ENCODE measurements at places on chromosomes 1 and 21.

GRCh38 chr1:226891846-226892523 is 21.6 kb downstream of the PSEN2 start:
- no peak for DNase-seq

GRCh38 chr1:205443585-205444299 is 12.1 kb downstream of the BLACAT1 start:
- no peak for DNase-seq

DNA sequence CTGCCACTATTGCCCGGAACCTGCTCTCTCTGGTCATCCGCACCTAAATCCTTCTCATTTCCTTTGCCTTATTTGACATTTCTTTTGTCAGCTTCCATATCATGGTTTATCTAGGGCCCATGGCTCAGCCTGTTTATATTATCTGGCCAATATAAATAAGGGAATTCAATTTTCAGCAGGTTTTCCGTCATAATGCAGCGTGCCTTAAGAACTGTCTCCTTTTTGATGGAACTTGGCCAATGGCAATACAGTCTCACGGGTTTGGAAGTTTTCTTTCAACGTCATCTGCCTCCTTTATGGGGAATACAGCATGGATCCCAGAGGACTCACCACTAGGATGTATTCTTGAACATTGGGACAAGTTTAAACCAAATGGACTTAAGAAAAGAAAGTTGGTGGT is 77.8 kb upstream of the KIAA0040 start:
- no peak for DNase-seq

DNA sequence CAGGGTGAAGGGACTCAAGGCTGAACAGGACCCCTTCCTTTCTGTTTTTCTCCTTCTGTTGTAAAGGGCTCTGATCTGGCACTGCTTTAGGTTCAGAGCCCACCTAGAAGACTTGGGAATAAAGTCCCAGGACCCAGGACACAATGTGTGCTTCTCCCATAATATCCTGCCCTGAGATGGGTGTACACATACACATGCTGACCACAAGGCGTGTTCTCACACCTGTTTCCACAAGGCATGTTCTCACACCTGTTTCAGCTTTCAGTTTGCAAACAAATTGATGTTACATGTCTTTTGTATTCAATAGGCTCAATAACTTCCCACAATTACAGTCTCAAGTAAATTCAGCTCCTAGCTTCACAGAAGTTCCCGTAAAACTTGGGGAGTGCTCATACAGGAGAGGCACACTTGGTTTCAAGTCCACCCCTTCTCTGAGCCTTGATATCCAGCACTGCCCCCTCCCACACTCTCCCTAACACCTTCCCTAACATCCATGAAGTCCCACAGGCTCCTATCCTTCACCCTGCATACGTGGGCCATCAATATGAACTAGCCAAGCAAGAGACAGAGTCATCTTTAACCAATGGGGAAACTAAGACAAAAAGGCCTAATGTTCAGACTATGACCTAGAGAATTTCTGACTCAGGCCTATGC is 41.7 kb downstream of the ERI3 start:
- DNase-seq, result no peak

DNA sequence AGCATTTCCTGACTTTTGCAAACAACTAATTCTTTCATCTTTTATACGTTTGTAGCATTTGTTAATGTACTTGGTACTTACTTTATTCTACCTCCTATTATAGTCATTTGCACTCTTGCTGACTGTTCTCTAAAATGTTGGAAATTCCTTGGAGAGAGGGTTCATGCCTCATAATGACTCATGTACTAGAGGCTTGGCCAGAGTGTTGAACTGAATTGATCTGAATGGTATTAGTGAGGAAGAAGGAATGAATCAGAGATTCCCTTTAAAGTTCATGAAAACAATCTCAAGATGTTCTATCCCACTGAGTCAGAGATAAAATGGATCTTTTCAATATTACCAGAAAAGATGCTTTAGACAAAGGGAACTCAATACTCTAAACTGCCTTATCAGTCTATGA is 383.4 kb downstream of the SEC16B start:
- DNase-seq, result no peak

DNA sequence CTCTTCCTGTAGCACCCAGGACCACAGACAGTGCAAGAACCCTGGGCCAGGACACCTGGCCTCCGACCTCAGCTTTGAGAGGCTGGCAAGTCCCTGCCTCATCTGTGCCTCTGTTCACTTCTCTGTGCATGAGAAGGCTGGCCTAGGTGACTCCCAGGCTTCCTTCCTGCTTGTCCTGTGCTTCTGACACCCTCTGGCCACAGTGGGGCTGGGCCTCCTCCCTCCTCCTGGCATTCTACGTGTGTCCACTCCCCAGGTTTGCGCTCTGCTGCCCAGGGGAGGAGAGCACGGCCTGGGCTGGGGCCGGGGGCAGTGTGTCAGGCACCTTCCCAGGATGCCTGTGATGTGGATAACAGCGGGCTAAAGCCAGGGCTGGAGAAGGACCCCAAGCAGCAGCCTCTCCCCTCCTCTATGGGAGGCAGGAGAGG is 30.3 kb upstream of the PKP1 start:
- no peak for DNase-seq

DNA sequence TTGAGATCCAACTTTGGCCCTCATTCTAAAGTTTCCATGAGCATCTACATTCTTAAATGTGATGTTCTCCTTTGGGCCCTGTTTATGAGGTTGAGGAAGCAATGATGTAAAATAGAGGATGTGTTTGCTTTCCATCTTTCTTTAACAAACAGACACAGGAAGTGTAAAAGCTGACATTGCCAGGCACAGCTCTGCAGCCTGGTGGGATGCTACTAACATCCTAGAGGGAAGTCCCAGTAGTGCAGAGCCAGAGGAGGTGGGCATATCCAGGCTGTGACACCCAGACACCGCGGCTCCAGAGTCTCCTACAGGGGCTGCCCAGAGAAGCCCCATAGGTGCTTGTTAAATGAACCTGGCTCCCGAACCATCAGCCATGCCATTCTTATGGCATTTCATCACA is 16.2 kb downstream of the OLFML2B start:
- DNase-seq, result no peak

- no peak for DNase-seq
Measured at GRCh38 chr1:18734461-18735223, 104.0 kb downstream of the PAX7 start.

DNA sequence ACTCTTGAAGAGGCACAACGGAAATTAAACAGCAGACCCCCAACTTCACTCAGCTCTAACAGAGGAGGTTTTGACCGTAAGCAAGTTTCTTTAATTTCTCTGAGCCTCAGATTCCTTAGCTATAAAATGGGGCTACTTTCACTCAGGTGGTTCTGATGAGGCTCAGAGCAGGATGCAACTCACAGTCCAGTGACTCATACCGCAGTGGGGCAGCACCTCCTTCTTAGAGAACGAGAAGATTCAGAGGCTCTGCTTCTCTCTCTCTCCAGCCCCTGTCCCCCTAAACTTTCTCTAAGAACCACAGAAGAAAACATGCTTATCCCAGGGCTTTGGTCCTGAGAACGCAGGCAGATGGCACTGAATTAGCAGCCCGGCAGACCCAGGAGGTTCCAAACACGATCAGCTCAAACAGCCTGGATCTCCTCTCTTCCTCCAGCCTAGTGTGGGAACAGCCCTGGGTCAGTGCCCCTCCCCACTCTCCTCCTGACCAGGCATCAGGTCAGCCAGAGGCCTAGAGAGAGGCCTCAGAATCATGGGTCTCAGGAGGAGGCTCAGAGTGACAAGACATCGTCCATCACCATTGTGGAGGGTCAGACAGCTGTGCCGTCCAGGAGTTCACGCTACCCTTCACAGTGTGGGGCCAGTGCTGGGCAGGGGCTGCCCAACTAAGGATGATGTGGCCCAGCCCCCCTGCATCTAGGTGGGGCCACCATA is 433.0 kb downstream of the PTPRU start:
- no peak for DNase-seq

- DNase-seq, result no peak
Measured at GRCh38 chr21:17488620-17489019, 24.2 kb upstream of the CXADR start.

GRCh38 chr1:195188821-195189220 is 1419.4 kb downstream of the KCNT2 start:
- no peak for DNase-seq

- no peak for DNase-seq
Measured at GRCh38 chr1:198643808-198644207, 5.0 kb downstream of the PTPRC start.

DNA sequence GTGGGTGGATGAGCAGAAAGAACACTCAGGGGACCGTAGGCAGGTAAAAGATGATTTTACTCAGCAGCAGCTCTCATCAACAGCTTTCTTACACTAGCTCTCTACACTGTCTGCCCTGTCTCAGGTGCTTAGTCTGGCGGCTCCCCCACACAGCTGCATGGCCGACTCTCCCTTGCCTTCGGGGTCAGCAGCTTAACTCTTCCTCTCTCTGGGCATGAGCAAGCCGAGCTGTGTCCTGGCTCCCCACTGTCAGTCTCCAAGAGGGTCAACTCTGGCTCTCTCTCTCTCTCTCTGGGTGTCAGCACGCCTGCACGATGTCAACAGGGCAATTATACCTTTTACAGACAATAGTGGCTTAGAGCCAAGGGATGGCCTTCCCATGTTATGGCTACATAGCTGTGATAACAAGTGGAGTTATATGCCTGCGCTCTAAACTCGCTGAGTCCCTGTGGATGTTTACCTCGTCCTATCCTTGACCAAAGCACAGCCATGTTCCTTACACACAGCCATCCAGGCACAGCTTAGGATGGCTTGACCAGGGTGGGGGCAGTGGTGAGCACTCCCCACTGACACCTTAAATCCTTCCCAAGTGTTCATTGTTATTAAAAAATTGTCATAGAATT is 3.1 kb upstream of the BCL10 start:
- DNase-seq, result no peak

- peak; percentile 87 for DNase-seq
Measured at GRCh38 chr1:93615582-93616150, 66.0 kb downstream of the BCAR3 start.

DNA sequence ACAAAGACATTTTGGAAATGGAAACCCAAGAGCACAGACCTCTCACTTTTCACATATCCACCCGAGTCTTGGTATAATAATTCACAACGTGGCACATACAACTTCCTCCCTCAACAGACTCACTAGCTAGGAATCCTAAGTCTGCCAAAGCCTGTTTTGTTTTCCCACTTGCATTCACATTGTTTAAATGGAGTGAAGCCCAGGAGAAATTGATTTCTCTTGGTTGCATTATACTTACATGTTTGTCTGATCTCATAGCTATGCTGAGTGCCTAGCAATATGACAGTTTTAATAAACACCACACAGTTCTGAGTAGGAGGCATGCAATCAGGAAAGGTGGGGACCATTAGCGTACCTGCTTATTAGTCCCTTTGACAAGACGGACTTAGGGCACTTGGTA is 348.6 kb upstream of the ADGRL4 start:
- DNase-seq, result no peak

- no peak for DNase-seq
Measured at GRCh38 chr21:44390886-44391285, 37.5 kb downstream of the TRPM2 start.

GRCh38 chr1:177281901-177282300 is 111.1 kb downstream of the BRINP2 start:
- DNase-seq, result no peak

DNA sequence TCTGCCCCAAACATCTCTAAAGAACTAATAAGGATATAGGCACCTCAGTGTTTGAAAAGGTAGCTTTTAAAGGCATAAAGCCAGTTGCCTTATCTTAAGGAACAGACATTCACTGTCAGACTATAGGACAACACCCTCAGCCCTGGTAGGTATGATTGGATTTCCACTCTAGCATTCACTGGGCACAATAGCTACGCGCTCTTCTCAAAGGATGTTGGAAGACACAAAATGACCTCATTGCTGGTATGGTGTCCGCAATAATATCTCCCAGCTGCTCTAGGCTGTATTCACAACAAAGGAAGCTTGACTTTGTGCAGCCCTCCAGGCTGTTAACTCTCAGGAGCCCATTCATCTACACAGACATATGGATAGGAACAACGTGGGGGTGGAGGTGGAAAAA is 119.4 kb upstream of the CXADR start:
- no peak for DNase-seq

DNA sequence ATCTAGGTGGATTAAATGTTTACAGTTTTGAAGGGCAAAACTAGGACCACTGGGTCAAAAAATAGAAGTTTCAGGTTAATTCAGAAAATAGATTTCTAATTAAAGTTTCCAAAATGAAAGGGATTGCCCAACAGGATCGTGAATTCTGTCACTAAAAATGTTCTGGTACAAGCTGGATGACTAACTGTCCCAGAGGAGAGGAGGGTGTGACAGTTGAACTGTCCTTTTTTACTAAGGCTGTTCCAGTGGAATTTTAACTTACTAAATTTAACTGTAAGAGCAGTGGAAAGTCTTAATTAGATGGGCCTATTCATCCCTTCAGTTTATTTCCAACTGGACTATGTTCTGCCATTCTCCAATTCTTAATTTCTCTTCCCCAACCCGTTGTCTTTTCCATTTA is 7.2 kb downstream of the SNX7 start:
- no peak for DNase-seq

GRCh38 chr1:94778808-94779207 is 41.3 kb upstream of the SLC44A3 start:
- DNase-seq, result no peak

DNA sequence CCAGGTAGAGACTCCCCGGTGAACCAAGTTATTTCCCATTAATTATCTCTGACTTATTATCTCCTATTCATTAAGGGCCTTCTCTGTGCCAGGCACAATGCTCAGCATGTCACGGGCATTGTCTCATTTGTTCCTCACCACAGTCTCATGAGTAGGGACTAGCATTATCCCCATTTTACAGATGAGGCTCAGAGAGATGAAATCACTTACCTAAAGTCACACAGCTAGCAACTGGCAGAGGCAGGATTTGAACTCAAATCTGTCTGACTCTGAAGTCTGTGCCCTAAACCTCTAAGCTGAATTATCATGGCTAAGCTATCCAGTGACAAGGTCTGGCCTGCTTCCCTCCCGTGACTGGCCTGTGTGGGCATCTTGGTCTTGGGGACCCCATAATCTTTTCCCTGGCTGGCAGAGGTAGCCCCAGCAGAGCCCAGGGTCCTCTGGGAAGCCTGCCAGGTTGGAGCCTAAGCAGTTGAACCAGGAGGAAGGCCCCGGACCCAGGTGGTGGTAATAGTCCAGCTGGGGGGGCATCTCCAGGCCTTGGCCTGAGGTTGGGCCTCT is 4.5 kb downstream of the MAP7D1 start:
- no peak for DNase-seq

DNA sequence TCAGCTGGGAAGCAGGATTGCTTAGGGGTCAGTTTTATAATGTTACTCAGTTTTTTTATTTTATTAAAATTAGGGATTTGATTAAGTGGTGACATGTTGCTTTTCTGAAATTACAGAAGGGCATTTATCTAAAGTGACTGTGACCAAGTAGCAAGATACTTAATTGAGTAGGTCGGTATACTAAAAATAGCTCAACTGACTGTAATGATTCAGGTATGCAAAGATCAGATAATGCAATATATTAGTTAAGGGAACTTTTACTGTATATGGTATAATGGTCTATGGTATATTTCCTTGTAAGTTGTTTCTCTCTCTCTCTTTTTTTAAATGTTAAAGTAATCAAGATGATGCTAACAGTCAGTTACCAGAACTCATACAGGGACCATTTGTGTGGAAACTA is 26.2 kb downstream of the RLF start:
- no peak for DNase-seq

GRCh38 chr1:64343823-64344190 is 126.1 kb upstream of the CACHD1 start:
- DNase-seq, result no peak

All from activated CD4-positive, alpha-beta memory T cell treated with anti-CD3 and anti-CD28 coated beads for 36 hours (primary cell).